ENCODE measurements at places on chromosomes 7 and 10.

DNA sequence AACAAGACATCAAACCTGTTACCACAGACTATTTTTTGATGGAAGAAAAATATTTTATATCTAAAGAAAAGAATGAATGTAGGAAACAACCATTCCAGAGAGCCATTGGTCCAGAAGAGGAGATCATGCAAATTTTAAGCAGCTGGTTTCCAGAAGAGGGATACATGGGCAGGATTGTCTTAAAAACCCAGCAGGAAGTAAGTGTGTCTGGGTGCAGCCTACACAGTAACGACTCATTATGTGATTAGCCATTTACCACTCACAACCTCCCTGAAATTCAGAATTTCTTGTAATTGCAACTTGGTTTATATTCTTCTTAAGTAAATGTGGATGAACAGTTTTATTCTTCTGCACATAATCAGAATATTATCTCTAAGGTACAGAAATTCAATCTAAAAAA is 46.2 kb downstream of the NOC3L start:
- no peak for DNase-seq

DNA sequence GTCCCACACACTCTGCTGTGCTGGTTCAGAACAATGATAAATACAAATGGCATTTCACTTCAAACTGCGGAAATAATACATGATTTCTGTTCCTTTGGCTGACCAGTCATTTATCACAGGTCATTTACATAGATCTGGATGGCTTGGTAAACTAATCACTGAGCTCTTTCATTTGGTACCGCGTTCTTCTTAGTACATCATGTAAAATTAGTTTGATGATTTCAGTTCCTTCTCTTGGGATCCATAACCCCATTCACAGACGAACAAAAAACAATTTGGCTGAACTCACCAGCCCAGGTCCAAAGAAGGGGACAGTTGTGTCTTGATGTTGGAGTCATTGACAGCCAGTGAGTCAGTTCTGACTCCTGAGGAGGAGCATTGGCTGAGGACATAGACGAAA is 689.8 kb downstream of the INHBA start:
- no peak for DNase-seq

DNA sequence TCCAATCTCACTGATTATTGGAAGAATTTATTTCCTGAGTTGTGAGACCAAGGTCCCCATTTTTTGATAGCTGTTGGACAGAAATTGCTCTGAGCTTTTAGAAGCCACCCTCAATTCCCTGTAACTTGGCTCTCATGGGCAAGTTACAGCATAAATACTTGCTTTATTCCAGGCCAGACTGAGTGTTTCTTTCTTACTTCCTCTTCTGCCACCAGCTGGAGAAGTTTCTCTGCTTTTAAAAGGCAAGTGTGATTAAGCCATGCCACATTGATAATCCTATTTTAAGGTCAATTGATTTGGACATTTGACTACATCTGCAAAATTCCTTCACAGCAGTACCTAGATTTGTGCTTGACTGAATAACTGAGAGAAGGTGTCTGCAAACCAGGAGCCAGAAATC is 14.1 kb upstream of the TAS2R41 start:
- DNase-seq: no peak

GRCh38 chr10:83871187-83872081 is 267.9 kb upstream of the GHITM start:
- peak; percentile 8 for DNase-seq

DNA sequence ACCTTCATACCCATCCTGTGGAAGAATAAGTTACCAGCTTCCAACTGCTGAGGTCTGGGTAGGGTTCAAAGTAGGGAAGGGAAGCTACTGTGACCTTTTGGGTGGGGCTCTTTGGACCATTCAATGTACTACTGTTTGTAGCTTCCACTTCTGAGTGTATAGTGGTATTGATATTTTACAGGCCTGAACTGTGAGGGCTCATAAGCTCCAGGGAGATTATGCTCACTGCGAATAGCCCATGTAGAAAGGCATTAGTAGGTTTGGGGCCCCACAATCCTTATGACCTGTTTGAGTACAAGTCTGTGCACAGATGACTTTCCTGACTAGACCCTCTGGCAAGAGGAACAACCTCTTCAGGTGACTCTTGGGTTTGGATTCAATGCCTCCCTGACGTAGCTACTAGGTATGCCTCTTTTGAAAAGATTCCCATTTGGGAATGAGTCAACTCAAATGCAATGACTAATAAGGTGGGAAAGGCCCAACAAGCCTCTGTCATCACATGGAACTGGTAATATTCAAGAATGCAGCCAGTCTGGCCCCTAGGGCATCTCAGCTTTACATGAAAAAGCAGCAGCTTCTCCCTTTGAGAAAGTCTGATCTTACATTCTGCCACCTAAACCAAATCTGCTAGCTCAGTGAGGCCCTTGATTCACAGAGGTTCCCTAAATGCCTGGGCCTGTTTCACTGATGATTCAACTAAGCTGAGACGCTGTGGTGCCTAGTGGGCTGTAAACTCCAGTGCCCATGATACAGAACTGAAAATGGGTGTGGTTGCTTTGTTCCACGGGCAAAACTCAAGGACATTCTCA is 79.8 kb downstream of the ABI1 start:
- DNase-seq: peak; percentile 79

- DNase-seq: no peak
These were observed 1060.6 kb upstream of the AUTS2 start for GRCh38 chr7:68537774-68538071.

- peak; percentile 90 for DNase-seq
These were observed 35.0 kb downstream of the LAMB4 start for GRCh38 chr7:108094933-108095710.

GRCh38 chr7:2862831-2863361 is 18.8 kb upstream of the GNA12 start:
- DNase-seq: peak; percentile 4

GRCh38 chr10:94172332-94172731 is 178.6 kb downstream of the PLCE1 start:
- no peak for DNase-seq

DNA sequence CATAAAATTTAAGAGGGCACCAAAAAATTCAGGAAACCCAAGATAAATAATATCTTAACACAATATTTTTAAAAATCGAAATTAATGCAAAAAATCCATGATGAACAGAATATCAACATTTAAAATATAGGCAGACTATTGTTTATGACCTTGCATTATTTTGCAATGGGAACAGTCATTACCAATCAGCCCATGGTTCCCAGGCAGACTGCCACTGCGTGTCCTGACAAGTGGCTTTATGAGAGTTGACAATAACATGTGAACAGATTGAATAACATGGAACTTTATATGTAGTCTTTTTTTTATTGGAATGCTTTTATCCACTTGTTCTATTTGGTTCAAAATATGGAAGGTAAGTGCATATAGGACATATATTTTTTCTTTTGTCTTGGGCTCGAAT is 3.1 kb upstream of the AVPI1 start:
- DNase-seq: no peak

GRCh38 chr7:137325927-137326326 is 17.6 kb downstream of the PTN start:
- no peak for DNase-seq

DNA sequence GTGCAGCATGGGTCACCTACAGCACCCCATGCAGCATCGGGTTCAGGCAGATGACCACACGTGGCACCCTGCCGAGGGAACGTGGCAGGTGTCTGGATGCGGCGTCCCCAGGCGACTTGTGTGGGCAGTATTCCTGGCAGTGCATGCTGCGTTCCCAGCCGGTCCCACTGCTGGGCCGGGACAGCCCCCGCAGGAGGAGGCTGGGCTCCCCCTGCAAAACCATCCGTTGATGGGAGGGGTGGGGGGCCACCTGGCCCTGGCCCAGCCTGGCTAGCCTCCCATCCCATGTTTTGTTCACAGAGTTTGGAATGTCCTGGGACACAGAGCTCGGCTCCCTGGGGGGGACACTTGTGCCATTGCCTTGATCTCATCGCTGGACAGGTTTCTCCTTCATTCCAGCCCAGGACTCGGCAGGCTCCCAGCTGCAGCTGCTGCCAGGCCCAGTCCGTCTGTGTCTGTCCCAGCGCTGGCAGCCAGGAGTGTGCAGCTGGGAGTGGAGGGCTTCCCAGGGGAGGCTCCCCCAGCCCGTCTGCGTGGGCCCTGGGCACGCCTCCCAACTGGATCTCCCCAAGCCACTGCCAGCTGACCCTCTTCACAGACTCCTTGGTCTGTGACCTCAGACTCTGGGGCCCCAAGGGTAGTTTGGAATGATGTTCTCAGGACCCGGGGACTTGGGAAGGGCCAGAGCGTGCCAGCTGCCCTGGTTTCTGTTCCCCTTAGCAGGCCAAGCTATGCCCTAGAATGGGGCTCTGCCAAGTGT is 32.6 kb downstream of the TMEM270 start:
- no peak for DNase-seq

- no peak for DNase-seq
These were observed 51.6 kb downstream of the ANK3 start for GRCh38 chr10:60338002-60338564.

DNA sequence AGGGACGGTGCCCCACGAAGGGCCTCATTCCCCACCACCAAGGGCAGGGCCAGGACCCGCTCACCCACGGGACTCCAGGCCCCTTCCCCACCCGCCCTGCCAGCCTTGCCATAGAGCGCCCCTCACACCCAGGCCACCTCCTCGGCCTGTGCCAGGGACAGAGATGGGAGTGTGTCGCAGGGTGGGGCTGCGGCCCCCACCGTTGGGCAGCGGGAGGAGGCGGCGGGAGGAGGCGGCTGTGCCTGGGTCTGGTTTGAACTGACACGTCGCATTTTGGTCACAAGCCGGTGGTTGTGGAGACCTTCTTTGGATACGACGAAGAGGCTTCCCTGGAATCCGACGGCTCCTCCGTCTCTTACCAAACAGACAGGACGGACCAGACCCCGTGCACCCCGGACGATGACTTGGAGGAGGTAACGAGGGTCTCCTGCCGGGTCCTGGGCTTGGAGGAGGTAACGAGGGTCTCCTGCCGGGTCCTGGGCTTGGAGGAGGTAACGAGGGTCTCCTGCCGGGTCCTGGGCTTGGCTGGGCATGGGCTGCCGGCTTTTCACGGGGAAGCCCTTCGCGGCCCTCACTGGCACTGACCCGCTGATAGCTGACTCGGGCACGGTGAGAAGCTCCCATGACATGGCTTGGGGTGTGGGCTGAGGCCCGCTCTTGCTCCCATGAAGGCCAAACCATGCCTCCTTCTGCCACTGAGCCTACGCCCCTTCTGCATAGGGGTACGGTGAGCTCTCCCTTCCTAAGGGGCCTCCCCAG is 46.4 kb upstream of the DPYSL4 start:
- no peak for DNase-seq
